ENCODE measurements at places on chromosomes 16 and 17. TPM values are rescaled to one million over a fixed set of nuclear protein-coding genes. Genes with fewer than 3 reads are reported as not detected.

GRCh38 chr16:57591870-57592485 lies 36.5 kb upstream of the ADGRG1 start:
- H3K4me1 ChIP-seq: peaks cover 14% of the 10 kb centered on the region
- no peaks in the 10 kb centered on the region for H3K36me3 ChIP-seq
- H3K27ac ChIP-seq: no peak overlapping the region

DNA sequence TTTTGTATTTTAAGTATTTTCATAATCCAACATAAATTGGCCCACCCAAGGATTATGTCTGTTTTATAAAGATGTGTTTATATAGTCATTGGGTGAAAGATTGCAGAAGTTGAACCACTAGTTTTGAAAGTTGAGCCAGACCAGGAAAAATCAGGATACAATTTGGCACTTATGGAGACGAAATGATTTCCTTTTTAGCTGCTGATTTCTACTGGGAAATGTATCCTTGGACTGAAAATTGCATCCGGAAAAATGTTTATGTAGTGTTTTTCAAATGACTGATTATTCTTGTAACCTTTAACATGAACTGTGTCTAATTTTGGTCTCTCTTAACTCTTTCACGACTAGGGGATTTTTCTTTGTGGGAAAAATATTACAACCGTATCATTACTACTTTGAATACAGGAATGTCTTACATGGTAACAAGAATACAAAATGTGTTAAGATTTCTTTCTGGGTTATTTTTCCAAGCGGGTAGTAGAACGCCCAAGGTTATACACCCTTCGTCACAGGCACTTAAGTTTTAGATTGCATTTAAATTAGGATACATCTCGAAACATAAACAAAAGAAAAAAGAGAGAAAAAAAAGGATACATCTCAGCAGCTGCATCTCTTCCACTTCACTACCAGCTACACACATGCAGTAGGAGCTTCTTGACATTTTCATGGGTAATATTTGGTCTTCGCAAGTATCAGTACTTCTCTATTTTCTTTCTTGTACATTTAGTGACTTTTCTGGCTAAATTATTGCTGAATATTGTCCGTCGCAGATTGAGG lies 273.0 kb upstream of the TBX2 start:
- H3K27me3 ChIP-seq: no peaks in the 10 kb centered on the region
- no peak overlapping the region for H3K4me3 ChIP-seq
- H3K27ac ChIP-seq: no peak overlapping the region
- no peaks in the 10 kb centered on the region for H3K36me3 ChIP-seq
- DNase-seq: no peak

DNA sequence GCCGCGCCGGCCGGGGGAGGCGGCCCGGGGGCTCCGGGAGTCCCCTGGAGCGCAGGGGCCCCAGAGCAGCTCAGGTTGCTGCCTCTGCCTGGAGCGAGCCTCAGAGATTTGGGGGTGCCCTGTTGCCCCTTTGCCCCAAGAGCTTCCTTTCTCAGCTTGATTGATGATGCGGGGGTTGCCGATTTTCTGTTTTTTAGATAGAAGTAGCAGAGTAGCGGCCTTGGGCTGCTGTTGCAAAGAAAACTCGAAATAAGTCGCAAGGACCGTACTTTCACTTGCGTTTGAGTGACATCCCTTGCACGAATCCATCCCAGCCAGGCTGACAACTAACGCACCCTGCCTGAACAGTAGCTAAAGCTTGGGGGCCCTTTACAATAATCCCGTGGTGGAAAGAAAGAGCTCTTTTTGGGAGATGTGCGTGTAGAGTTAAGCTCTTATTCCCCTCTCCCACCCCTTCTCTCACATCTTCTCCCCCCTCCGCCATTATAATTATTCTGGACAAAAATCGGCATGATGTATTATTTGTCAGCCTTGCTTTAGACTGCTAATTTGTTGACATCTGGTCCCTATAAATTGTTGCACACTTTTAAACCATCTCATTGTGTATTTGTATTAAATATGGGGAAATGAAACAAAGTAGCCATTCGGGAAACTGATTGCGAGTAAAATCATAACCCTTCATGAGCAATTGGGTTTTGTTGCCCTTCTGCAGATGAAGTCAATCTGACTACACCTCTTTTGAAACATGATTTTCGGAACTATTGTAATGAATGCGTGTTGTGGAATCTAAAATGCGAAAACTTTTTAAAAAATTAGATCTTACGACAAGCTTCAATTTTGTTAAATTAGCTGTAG lies 873 bp downstream of the USP10 start:
- H3K27me3 ChIP-seq: no peaks in the 10 kb centered on the region
- H3K4me1 ChIP-seq: peaks cover 16% of the 10 kb centered on the region
- H3K36me3 ChIP-seq: peaks cover 9% of the 10 kb centered on the region
- peak overlapping the region; percentile 87 for H3K4me3 ChIP-seq
- peak; percentile 38 for DNase-seq
- H3K27ac ChIP-seq: peak overlapping the region; percentile 85

Gene HS3ST3B1
- 3.8 TPM for total RNA-seq
